ENCODE measurements at places on chromosomes 5 and 9.

GRCh38 chr5:164336276-164336675, 830.9 kb downstream of the MAT2B start:
- DNase-seq: no peak

DNA sequence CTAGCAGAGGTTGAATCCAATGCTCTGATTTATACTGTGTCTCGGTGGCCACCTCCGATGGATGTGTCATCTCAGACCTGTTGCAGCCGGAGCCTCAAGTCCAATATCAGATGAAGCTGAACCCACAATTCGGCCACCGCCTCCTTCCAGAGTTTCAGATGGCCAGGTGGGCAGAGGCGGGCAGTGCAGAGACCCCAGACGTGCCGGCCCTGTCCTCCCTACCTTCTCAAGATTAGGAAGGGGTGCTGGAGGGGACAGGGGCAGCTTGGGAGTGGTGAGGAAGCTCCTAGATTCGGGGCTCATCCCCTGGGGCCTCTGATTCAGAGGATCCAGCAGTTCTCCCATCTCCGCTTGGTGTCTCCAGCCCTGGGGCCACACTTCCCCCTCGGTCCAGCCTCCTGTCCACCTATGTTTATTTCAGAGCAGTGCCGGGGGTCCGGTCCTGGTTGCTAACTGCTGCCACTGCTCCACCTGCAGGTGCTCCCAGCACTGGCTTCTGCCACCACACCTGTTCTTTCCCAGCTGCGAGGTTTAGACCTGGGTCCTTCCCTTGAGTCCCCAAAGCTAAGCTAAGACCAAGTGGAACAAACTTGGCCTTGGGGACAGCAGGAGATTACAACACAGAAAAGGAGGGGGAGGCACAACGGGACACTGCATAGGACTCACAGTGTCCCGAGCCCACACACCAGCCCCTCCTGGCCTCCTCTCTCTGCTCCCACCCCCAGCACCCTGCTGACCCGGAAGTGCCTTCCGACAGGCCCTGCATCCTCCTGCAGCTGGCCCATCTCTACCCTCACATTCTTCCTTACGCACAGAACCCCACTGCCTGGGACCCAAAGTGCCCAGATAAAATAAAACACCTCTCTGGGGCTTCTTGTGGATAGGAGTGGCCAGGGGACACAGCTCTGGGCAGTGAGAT, 81.6 kb downstream of the NTNG2 start:
- no peak for DNase-seq

DNA sequence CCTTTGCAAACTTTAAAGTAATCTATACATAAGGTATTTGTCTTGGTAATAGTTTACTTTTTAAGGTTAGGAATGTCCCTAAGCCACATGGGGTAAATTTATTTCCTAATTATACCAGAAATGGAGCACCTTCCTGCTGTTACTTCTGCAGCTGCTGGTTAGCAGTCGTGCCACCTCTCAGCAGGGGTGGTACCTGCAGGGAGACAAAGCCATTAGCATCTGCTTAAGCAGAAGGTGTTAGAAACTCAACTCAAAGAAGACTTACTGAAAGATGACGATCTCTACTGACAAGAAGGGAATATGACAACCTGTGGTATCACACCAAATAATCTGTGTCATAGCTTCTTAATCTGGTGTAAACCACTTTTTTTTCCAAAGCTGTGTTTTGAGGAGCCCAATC, 173.7 kb downstream of the BRINP1 start:
- no peak for DNase-seq

GRCh38 chr5:133523013-133523658, 89.2 kb downstream of the FSTL4 start:
- DNase-seq: no peak

DNA sequence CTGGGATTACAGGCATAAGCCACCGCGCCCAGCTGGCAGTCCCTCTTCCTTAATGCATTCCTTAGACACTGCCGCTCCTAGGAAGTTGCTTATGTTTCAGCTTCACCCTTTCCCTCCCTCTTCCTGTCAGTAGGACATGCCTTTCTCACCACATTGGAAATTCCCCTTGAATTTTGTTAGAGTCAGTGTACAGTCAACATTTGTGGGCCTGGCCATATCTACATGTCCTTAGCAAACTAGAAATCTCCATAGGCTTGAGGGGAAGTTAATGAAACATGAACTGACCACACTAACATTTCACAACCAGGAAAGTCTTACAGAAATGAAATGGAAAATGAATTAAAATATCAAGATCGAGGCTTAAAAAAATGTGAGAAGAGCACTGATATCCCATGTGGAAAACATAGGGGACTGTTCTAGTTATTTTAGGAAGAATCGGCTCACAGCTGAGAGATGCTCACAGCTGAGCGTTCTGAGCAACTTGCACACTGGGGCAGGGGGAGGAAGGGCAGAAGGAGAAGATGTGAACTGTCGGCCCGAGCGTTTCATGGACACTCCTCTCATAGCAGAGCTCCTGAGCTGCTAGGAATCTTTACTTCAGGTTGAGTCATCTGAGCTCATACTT, 21.1 kb upstream of the LVRN start:
- DNase-seq: no peak

Measured in activated naive CD4-positive, alpha-beta T cell treated with anti-CD3 and anti-CD28 coated beads for 36 hours (primary cell).